Aorta (tissue), 5 donors: ENCODE measurements at places on chromosomes 2 and 18. TPM values are rescaled to one million over a fixed set of nuclear protein-coding genes. Genes with fewer than 3 reads are reported as not detected.
A peak's percentile ranks its signal among the peaks of the same experiment; 100 is the strongest.

GRCh38 chr2:231396058-231396821 lies 730 bp downstream of the B3GNT7 start:
- no peak for DNase-seq

DNA sequence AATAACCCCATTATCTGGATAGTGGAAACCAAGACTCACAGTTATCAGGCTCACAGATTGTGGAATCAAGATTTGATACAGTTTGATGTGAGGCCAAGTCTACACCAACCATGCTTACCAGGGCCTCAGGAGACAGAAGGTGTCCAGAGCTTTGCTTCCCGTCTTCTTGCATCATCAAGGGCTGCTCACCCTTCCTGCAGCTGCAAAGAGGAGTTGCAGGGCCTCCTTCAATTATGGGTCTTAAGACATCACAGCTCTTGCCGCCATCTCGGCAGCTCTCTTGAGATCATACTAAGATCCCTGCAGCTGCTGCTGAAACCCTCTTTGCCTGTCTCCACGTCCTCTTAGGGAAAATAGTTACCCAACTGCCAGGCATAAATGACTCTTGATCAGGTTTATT lies 176.0 kb downstream of the MGAT5 start:
- DNase-seq, result no peak

DNA sequence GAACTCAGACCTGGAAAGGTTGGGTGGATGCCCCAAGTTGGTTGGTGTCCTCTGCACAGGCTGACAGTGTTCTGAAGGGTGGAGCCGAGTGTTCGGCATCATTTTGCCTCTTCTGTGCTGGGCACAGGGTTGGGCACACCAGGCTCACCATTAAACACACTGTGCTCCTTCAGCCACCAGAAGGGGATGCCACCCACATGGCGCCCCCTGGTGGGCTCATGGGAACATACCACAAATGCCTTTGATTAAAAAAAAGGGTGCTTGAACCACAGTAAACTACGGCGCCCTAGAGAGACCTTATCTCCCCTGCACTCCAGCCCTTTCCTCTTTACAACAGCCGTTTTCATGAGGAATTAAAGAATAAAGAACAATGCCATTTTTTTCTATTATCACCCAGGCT lies 89.4 kb downstream of the CELF4 start:
- DNase-seq, result no peak

FER1L5 gene
- 0.10 TPM for total RNA-seq

DNA sequence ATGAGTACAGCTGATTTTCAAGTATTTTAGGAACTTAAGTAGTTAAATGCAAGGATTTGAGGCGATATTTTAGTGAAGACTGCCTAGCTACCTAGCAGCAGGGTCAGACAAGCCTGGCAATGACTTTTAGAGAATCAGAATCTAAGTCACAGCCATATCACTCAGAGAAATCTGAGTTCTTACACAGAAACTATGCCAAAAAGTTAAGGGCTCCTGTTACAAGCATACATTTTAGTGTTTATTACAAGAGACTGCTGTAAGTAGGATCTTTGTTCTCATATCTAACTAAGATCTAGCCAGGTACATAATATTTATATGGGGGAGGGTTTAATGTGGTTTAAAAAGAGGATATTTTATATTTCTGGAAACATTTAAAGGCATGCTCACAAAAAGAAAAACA lies 37.5 kb downstream of the MAP4K3 start:
- DNase-seq, result no peak

DNA sequence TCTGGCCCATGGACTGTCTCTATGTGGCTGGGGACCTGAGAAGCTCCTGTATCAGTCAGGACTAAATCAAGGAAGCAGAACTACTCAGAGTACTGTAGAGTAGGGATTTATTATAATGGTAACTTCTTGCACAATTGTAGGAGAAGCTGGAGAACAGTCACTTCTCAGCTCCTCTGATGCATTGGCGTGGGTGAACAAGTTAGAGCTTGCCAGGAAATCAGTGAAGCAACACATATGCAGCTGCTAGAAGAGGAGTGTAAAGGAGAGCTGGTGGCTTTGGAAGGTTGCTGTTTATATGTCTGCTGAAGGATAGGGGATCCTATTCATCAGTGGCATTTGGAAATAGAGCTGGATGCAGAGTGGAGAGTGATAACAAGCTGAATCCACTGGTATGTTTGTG lies 215.5 kb upstream of the CWC22 start:
- no peak for DNase-seq

MYO5B gene
- 1.2 TPM for total RNA-seq

DNA sequence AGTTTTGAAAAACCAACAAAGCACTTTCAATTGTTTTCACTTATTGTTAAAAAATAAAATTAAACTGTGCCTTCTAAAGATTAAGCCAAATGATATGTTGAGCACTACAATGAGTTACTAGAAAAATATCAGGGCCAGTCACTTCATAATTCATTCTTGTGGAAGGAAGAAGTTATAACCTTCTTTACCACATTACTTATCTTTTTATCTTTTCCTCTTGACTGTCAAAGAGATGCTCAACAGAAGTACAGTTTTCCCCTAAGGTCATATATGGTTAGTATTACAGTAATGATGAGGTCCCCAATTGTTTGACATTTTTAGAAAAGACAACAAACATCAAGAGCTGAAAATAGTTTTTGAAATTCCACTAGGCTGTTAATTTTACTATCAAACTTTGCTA lies 9.4 kb downstream of the PELI1 start:
- DNase-seq, result no peak

OSGEPL1 gene
- 3.2 TPM for total RNA-seq

- no peak for DNase-seq
Measured at GRCh38 chr2:135636982-135637381, 104.7 kb upstream of the UBXN4 start.

DNA sequence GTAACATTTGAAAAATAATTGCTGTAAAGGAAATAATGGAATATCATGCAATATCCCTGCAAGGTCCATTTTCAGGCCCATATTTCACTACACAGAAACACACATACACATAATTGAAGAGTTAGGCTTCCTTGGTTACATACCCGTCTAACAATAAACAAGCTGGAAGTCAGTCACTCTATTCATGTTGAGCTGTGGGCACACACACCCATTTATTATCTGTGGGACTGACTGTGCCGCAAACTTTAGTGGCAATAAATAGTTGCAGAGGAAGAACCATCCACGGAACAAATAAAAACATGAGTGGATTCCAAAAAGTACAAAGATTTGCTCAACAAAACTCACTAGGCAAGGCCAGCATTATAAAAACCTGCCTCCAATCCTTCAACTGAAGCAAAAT lies 24.8 kb downstream of the PID1 start:
- no peak for DNase-seq

GRCh38 chr2:2851806-2852777 lies 521.0 kb upstream of the MYT1L start:
- DNase-seq, result no peak

DNA sequence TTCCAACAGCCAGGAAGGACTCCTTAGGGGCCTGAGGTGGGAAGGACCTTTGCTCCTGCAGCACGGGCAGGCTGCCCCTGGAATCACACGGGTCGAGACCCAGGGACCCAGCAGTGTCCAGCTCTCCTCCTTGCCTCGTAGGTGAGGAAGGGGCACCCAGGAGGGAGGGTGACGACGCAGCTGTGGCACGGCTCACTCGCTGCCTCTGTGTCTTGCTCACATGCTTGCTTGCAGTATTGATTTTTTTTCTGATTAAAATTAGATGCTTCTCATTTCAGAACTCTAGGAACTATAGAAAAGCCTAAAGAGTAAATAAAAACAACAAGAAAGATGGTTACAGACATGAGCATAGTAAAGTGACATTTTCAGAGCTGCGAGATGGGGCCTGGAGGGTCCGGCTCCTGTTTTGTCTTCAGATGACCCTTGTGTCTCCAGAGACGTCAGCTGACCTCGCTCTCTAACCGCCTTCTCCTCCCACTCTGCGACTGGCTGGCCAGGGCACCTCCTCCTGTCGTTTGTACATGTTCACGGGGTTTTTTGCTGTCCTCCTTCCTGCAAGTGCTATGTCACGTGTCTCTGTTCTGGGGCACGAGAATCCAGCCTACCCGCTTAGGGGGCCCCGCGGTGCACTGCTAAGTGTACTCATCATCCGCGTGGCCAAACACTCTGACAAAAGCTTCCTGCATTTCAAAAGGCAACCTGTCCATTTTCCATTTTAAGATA lies 65.7 kb upstream of the ZNF236 start:
- DNase-seq, result no peak

GRCh38 chr2:160308915-160309314 lies 108.8 kb upstream of the ITGB6 start:
- no peak for DNase-seq

CPLX4 gene
- total RNA-seq, result not detected

DNA sequence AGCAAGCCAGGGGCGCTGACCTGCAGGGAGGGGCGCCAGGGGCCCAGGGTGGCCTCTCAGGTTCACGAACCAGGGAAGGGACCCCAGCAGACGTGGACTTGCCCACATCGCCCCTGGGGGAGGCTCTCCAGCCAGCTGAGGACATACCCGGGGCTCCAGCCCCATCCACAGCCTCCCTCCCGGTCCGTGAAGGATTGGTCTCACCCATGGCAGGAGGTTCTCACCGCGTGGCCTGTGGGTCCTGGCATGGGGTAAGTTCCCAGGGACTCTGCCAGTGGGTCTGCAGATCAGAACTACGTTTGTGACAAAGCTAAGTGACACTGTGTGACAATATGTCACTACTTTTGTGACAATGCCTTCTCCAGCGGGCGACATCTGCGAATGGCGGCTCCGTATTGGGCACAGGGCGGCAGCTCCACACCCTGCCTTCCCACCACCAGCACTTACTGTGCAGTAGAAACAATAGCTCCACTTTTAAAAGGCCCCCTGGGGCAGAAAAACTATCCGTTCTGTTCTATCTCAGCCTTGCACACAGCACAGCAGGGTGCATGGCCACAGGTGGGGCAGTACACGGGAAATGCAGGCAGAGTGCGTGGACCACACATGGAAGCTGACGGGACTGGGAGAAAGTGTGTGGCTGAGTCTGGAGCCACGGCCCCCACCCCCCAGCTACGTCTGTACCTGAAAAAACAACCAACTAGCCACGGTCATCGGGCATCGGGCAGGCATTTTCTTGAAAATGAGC lies 65.2 kb upstream of the CTDP1 start:
- DNase-seq, result no peak

FBXO11 gene
- 64.8 TPM for total RNA-seq

DNA sequence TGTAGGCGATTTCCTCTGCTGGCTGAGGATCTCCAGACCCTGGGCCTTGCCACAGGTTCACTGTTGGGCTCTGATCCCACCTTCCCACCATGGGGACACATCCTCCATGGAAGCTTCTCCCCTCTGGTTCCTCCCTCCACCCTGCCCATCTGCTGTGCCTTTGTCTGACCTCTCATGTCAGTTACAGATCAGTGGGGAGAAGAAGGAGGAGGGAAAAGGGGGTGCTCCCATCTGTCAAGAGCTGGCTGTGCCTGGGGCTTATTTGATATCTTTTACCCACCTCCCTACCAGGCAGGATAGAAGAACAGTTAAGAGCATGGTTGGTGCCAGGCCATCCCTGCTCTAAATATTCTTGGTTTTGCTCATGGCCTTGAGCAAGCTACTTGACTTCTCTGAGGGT lies 12.3 kb upstream of the DNAJB2 start:
- peak; percentile 6 for DNase-seq

DNA sequence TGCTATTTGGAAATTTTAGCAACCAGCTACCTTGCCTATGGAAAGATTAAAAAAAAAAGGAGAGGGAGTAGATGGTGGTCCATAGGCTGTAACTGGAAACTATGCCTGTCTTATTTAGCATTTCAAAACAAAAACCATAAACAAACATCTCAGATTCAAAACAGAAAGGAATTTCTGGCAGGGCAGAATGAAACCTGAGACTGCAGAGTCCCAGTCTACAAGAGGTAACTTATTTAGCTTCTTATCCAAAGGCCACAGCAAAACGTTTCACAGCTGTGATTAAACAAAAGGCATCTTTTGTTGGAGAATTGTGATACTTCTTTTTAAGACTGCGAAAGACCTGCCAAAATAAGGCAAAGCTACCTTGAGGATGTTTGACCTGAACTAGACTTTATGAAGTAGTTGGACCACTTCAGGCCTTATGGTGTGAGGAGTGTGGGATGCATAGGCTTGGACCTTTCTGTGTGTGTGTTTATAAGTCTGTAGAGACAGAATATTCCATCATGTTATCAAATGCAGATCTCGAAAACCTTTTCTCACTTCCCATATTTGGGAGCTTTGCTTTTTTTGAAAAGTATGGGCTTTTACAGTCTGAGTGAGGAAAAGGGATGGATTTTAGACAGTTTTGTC lies 11.0 kb downstream of the CRIM1 start:
- DNase-seq, result no peak
